Glutamatergic neuron (in vitro differentiated cells): ENCODE measurements at places on chromosomes 3 and 15.

GRCh38 chr3:188400494-188401243 lies 246.7 kb downstream of the LPP start:
- DNase-seq, result no peak

DNA sequence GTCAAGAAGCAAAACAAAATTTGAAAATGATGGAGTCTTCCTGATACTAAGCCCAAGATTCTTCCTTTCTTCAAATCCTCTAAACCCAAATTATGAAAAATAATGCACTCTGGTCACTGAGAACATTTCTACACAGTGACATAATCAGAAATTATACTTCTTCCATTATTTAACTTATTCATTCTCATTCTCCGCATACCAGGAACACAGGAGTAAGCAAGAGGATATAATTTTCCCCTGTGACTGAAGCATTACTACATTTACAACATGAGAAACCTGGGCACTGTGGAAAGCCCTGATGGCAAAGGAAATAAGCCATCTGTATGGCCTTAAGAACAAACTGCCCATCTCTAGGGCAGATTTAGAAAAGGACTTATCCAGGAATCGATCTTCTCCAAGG lies 47.0 kb downstream of the EXD1 start:
- no peak for DNase-seq

DNA sequence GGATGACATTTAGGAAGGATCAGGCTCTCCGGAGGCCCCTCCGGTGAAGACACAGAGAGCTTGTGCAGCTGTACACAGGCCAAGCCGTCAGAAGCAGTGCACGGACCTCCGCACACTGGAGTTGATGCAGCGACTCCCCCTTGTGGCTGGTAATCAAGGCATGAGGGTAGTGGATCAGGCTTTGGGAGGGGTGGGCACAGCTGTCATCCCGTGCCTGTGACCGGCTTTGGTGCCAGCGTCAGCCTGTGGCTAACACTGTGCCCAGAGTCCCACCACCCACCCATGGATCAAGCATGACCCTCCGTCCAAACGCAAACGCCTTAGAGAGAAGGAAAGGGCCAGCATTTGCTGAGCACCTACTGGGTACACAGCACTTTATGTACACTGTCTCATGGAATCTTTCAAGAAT lies 8.2 kb upstream of the GRIP2 start:
- peak; percentile 78 for DNase-seq

DNA sequence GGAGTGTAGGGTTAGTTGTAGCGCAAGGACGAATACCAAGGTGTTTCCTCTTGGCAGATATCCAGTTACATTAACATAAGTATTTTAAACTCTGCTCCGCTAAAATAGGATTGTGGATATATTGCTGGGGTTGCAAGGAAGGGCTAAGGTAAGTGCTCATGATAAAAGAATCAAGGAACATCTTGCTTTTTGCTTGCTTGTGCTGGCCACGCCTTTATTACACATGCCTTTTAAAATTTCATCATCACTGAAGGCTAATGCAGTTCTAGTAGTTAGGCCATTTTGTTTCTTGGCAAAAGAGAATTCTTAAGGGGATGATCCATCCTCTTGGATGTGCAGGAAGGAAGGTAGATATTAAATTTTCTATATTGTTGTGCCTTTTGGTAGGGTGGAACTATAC lies 415.6 kb upstream of the TPM1 start:
- no peak for DNase-seq

- DNase-seq, result no peak
These were observed 656.3 kb downstream of the ZNF385D start for GRCh38 chr3:21094686-21095085.

DNA sequence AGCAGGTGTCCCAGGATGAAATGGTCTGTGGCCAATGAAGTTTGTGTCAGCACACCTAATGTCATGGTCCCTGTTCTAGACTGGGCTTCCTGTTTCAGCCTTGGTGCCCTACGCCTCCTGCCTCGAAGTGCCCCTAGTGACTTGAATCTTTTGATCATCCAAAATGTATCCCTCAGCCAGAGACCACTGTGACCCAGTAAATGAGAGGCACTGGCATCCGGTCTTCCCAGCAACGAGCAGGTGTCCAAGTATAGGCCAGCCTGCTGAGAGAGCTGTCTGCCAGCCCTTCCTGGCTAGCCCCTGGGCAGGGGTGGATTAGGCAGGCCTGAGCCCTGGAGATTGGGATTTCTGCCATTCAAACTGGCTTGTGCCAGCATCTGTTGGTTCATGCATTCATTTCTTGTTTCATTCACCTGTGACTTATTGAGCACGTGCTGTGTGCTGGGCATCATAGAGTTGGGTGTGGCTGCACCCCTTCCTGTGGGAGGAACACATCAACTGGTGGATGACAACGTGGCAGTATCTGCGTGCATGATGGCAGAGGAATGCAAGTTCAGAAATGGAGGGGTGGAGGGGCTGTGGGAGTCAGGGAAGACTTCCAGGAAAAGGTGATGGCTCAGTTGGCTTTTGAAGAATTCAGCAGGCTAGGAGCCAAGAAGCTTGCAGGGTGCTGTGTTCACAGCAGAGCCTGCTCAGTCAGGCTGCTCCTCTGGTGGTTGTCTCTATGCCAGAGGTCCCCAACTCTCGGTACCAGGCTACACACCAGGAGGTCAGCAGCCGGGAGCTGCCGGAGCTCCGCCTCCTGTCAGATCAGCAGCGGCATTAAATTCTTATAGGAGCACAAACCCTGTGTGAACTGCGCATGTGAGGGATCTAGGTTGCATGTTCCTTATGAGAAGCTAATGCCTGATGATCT lies 21.6 kb downstream of the ESYT3 start:
- no peak for DNase-seq

GRCh38 chr3:64457811-64458210 lies 230.0 kb downstream of the ADAMTS9 start:
- DNase-seq, result no peak

GRCh38 chr3:52742418-52743041 lies 28.2 kb downstream of the NEK4 start:
- no peak for DNase-seq

- DNase-seq, result no peak
These were observed 217.9 kb downstream of the SNRPN start for GRCh38 chr15:25172691-25173090.

- DNase-seq, result peak; percentile 52
These were observed 92.3 kb upstream of the ROPN1 start for GRCh38 chr3:124084022-124084881.

- no peak for DNase-seq
These were observed 49.5 kb downstream of the SMAD6 start for GRCh38 chr15:66751579-66751978.

DNA sequence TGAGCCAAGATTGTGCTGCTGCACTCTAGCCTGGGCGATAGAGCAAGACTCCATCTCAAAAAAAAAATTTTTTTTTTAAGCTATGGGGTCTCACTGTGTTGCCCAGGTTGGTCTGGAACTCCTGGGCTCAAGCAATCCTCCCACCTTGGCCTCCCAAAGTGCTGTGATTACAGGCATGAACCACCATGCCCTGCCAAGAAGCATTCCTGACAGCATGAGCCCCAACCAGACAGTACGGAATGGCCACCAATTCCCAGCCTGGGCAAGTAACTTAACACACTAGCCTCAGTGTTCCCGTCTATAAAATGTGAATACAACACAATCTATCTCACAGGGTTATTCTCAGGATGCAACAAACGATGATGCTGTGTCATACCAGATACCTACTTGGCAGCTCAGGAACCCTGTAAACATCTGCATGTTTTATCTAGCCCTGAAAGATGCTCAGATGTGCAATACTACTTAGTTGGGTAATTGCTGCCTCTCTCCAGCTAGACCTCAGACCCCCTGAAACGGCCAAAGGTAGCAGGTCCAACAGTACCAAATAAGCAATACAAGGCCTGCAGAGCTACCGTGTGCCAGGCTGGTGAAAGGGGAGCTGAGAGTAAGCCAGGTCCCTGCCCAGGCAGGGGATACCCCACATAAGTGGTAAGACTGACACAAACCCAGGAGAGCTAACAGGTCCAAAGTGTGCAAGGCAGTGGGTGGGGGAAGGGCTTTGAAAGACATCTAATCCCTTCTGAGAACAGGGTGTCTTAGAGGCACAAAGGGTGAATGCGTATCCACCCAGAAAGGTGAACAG lies 1.9 kb downstream of the TKT start:
- no peak for DNase-seq

GRCh38 chr3:97950360-97950759 lies 21.9 kb downstream of the RIOX2 start:
- no peak for DNase-seq

- DNase-seq, result no peak
These were observed 199.8 kb downstream of the WDR72 start for GRCh38 chr15:53559364-53560277.

GRCh38 chr3:113985541-113985940 lies 37.7 kb downstream of the ZDHHC23 start:
- no peak for DNase-seq

DNA sequence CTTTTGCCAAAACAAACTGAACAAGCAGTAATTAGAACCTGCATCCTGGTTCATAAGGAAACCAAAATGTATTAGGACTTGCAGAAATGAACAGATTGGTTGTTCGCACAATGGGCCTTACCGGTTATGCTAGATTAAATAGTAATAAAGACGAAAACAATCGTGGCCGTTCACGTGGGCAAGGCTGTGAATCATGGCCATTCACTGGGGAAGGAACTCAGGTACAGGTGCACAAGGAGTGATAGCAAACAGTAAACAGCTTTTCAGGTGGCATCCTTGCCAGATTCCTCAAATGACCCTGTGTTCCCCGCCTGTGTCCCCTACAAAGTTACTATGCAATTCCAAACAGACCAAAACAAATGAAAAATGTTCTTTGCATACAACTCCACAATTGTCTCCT lies 8.2 kb downstream of the LRIG1 start:
- DNase-seq, result no peak

- DNase-seq, result no peak
These were observed 497.0 kb upstream of the TBL1XR1 start for GRCh38 chr3:177694316-177694715.

- no peak for DNase-seq
These were observed 109.4 kb downstream of the FILIP1L start for GRCh38 chr3:100004931-100005330.

- DNase-seq, result no peak
These were observed 153.3 kb downstream of the P3H2 start for GRCh38 chr3:189967254-189967865.

DNA sequence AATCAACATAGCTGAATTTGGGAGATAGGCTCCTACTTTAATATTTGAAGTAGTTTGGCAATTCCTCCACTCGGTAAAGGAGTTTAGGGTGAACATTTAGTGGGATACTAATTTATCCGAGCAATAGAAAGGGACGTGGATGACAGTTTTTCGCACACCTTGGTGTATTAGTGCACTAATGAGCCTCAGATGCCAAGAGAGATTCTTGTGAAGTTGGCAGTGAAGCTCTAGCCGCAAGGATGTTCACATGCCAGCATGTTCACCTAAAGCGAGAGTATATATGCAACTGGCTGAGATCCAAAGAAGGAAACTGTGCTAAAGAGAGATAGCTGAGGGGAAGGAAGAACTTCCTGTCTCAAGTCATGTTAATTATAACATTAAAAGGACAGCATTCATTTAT lies 58.5 kb downstream of the TGFBR2 start:
- DNase-seq, result no peak

DNA sequence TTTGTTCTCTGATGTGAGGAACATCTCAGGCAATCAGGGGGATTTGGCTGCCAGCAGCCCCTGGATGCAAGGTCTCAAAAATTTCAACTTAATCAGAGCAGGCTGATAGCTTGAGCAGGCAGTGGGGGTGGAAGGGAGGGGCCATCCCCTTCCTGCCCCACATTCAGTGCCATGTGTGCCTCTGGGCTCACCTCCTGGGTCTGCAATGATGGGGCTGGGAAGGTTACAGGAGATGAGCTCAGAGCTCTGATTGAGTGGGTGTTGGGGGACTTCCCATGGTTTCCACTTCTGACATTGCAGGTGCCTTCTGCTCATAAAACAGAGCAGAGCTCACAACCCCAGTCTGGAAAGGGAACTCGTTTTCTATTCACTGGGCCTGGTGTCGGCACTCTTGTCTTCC lies 37.0 kb downstream of the PARP16 start:
- no peak for DNase-seq

GRCh38 chr3:184746131-184747120 lies 34.6 kb upstream of the MAGEF1 start:
- DNase-seq, result no peak

DNA sequence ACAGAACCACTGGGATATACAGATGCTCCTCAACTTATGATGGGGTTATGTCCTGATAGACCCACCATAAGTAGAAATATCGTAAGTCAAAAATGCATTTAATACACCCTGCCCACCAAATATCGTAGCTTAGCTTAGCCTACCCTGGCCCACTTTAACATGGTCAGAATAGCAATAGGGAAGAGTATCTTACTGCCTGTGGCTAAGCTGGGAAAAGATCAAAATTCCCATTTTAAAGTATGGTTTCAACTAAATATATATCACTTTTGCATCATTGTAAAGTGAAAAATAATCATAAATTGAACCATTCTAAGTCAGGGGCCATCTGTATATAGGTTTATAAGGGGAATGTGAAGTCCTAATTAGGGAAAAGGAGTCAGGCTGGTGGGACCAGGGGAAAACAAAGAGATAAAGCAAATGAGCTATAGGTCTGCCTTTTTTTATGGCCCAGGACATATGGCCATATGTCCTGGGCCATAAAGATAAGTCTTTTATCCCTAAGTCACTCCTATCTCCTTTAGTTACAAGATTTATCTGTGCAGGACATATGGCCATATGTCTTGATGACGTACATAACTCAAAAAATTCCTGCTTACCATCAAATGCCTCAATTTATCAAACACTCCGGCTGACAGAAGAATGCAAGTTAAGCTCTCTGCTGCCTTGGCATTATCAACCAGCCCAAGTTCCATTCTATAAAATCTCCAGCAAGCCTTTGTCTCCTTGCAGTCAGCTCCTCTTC lies 11.2 kb downstream of the RTP3 start:
- no peak for DNase-seq

DNA sequence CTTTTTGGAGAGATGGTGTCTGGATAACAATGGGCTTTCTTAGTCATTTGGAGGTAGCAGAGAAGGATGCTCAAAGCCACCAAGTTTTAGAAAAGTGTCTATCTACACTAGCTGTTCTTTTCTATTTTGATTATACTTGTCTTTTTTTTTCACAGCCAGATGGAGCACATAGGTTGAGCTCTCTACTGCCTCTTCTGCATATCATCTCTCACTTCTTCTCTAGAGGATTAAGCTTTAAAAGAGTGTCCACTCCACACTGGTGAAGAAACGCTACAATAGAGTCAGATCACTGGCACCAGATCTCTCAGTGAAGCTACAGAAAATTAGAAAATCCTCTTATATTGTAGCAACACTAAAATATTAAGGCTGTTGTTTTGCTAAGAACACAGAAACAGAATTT lies 145.3 kb upstream of the MBNL1 start:
- DNase-seq, result no peak

GRCh38 chr3:131738095-131738494 lies 235.3 kb upstream of the MRPL3 start:
- no peak for DNase-seq

- no peak for DNase-seq
These were observed 84.6 kb downstream of the HCN4 start for GRCh38 chr15:73284090-73284716.

GRCh38 chr15:67906382-67906781 lies 66.5 kb upstream of the RNU6-1 start:
- no peak for DNase-seq

GRCh38 chr15:101354891-101355623 lies 60.0 kb upstream of the SNRPA1 start:
- no peak for DNase-seq

- peak; percentile 34 for DNase-seq
These were observed 11.1 kb downstream of the TFG start for GRCh38 chr3:100720426-100720825.
